Eye (tissue), 1 donor: ENCODE measurements at places on chromosomes 7 and 10.

DNA sequence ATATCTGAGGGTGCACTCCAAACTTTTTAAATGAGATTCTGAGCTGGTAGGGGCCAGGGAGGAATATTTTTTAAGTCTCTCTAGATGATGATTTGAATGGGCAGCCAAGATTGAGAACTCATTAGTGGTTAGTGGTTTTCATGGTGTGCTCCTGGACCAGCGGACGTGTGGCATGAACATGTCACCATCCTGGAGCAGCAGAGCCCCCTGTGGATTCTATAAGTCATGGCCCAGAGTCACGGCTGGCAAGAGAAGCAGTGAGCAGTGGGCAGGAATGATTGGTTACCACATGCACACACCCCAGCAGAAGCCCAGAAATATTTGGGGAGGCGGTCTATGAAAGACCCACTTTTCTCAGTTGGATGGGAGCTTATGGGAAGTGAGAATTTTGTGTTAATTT is 21.2 kb upstream of the UCN3 start:
- DNase-seq = no peak

- DNase-seq = no peak
Observed at GRCh38 chr7:16368885-16369284, 52.5 kb downstream of the CRPPA start.

GRCh38 chr10:121070275-121071070 is 219.3 kb downstream of the WDR11 start:
- DNase-seq = no peak

DNA sequence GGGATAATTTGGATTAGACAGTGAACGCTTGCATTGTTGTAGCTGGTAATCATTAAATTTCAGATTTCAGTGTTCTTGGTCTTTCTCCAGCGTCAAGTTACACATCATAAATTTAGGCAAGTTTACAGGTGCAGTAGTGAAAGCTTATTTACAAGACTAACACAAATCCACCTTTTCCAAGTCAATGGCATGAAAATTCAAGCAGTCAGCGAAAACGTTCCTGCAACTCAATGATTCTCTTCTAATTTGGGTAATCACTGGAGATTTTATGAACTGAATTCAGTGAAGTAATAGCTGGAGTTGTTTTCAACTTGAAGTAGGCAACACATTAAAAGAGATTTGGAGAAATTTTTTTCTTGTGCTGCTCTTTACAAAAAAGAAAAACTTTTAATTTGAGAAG is 17.9 kb downstream of the BCAP29 start:
- DNase-seq = no peak

GRCh38 chr7:131816391-131817007 is 260.1 kb upstream of the PODXL start:
- no peak for DNase-seq
